ENCODE measurements at places on chromosomes 13 and 19.

- DNase-seq: no peak
These were observed 302.6 kb downstream of the COG6 start for GRCh38 chr13:39957868-39958677.

- no peak for DNase-seq
These were observed 580.4 kb downstream of the UQCRFS1 start for GRCh38 chr19:28632371-28633080.

GRCh38 chr13:45200701-45201232 is at the start of gene KCTD4:
Gene KCTD4 (minus strand): TSS chr13:45201045. CDS start chr13:45194567, 6,478 bp downstream.
- no peak for DNase-seq

GRCh38 chr19:21940684-21941083 is 70.1 kb downstream of the ZNF208 start:
- DNase-seq: no peak

GRCh38 chr13:27997904-27998522 is 9.5 kb upstream of the URAD start:
- DNase-seq: peak; percentile 55

All from activated CD8-positive, alpha-beta T cell treated with anti-CD3 and anti-CD28 coated beads, Interleukin-2, amount 10 ng/mL, durations not matched to agents 7 days and 5 days (primary cell).